AG10803 (cell line): ENCODE measurements at places on chromosomes 7 and 10.

DNA sequence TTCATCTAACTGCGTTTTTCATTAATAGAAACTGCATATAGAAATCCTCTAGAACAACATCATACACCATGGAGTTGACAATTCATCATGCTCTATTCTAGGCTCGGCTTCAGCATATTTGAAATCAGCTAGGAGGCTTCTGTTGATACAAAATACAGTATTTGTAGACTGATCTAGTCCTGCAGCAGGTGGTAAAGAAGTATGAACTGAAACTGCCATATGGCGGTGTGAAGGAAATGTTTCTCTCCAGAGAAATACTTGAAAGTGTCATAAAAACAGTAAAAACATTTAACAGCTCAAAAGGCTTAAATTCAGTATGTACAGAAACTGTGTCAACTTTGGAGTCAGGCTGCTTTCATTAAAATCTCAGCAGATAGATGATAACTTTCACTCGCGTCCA, 32.0 kb upstream of the MYO3A start:
- no peak for DNase-seq

DNA sequence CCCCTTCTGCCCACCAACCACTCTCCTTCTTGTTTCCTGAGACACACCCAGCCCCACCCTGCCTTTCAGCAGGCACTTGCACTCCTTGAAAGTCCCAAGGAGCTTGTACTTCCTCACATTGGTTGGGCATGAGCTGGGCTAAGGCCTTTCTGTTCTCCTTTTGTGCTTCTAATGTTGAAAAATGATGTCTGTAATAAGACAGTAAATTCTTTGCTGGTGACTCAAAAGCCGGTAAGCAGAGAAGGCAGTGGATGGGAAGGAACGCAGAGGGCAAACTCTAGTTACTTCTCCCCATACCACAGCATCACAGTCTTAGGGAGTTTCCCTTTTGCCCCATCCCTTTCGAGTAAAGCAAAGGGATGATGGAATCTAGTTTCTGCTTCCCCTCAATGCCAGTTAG, 185.6 kb downstream of the PLXNA4 start:
- DNase-seq: peak; percentile 84

- no peak for DNase-seq
Observed at GRCh38 chr7:150989456-150989855, 1.4 kb upstream of the NOS3 start.

- DNase-seq: no peak
Observed at GRCh38 chr7:111414374-111414773, 147.9 kb downstream of the IMMP2L start.

- DNase-seq: peak; percentile 67
Observed at GRCh38 chr10:60384011-60384410, 5.7 kb downstream of the ANK3 start.

- no peak for DNase-seq
Observed at GRCh38 chr7:96212474-96212873, 109.4 kb downstream of the SLC25A13 start.

GRCh38 chr7:146002431-146003078, 114.0 kb upstream of the CNTNAP2 start:
- DNase-seq: no peak

DNA sequence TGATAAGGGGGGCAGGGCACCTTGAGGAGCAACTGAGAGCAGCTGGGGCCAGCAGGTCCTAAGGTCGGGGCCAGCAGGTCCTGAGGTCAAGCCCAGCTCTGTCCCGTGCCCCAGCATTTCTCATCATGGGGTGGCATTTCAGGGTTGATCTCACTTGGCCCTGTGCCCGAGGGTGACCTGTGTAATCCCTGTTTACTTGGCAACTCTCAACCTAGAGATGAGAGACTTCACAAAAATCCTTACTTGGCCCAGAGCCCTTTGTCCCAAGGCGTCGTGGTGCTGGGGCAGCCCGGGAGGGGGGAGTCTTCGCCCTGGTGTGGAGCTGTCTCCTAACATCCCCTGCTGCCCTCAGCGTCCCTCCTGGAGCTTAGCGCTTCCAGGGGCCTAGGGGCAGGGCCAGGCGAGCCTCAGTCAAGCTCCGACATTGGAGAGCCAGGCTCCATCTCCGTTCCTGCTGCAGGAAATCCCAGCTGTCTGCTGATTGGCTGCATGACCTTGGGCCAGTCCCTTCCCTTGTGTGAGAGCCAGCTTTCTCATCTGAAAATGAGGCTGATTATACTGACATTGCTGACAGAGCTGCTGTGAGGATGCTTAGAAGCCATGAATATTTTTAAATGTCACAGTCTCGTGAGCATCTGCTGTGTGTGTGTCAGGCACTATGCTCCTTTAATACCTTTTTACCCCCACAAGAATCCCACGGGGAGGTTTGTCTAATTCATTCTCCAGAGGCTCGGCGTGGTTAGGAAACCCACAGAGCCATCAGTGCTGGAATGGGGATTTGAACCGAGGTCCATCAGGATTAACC, 94.3 kb downstream of the ZMIZ1 start:
- DNase-seq: peak; percentile 71

DNA sequence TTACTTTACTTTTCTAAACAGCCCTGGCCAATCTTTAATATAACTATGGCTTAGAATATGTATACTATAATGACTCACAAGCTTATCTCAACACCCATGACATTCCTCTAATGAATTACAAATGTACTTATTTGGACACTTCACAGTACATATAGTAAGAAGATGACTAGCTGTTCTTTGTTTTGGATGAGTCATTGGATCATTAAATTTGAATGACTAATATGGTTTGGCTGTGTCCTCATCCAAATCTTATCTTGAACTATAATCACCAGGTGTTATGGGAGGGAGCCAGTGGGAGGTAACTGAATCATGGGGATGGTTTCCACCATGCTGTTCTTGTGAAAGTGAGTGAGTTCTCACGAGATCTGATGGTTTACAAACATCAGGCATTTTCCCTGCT, 807.5 kb upstream of the SORCS1 start:
- DNase-seq: peak; percentile 79

- no peak for DNase-seq
Observed at GRCh38 chr7:105016068-105016708, 2.2 kb downstream of the KMT2E start.

DNA sequence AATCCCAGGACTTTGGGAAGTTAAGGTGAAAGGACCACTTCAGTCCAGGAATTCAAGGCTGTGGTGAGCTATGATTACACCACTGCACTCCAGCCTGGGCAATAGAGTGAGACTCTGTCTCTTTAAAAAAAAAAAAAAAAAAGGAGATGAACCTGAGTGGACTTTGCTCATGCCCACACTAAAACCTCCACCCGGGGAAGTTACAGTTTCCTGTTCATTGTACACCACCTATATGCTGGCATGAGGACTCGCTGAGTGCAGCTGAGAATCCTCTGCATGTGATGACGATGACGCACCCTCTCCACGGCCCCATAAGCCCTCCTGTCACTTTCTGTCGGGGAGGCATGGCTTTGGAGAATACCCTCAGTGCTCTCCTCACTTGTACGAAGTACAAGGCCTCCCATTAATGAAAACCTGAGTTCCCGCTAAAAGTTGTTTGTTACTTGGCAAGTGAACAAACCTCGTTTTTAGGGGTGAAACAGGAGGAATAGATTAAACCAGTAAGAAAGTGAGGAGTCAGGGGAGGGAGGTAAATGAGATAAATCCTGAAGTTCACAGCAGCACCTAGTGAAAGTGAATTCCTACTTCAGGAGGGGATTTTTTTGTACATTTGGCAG, 15.9 kb downstream of the TMEM176B start:
- no peak for DNase-seq

DNA sequence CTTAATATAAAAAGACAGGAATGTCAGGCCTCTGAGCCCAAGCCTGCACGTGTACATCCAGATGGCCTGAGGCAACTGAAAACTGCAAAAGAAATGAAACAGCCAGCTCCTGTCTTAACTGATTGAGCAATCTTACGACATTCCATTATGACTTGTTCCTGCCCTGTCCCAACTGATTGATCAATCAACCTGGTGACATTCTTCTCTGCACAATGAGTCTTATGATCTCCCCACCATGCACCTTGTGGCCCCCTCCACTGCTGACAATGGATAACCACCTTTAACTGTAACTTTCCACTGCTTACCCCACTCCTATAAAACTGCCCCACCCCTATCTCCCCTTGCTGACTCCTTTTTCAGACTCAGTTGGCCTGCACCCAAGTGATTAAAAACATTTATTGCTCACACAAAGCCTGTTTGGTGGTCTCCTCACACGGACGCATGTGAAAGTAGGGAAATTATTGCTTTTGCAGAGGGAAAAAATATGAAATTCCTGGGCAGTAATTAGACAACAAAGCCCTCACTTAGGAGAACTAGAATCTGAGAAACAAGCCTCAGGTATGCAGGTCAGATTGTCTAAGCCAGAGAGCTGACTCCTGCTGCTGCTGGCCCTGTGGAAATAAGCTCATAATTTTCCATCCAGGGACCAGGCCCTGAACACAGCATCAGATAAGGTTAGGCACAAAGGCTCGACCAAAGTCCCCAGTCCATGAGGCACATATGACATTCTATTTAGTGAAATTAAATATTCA, 5.3 kb downstream of the CYP3A7 start:
- peak; percentile 34 for DNase-seq

- peak; percentile 36 for DNase-seq
Observed at GRCh38 chr10:133326745-133327650, 9.7 kb downstream of the CALY start.

DNA sequence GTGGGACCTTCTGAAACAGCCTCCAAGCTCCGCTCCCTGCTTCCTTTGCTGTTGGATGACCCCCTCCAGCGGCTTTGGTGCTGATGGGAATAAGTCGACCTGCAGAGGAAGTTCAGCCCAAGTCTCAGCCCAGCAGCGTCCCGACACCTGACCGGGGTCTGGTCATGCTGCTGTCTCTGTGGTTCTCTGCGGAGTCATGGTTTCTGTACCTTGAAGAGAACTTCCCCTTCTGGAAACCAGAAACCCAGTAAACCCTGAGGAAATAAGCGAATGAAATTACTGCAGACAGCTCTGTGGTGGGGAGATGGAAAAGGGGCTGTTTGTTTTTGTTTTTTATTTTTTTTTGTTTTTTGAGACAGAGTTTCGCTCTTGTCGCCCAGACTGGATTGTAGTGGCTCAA, 18.3 kb upstream of the ZNF12 start:
- DNase-seq: no peak

DNA sequence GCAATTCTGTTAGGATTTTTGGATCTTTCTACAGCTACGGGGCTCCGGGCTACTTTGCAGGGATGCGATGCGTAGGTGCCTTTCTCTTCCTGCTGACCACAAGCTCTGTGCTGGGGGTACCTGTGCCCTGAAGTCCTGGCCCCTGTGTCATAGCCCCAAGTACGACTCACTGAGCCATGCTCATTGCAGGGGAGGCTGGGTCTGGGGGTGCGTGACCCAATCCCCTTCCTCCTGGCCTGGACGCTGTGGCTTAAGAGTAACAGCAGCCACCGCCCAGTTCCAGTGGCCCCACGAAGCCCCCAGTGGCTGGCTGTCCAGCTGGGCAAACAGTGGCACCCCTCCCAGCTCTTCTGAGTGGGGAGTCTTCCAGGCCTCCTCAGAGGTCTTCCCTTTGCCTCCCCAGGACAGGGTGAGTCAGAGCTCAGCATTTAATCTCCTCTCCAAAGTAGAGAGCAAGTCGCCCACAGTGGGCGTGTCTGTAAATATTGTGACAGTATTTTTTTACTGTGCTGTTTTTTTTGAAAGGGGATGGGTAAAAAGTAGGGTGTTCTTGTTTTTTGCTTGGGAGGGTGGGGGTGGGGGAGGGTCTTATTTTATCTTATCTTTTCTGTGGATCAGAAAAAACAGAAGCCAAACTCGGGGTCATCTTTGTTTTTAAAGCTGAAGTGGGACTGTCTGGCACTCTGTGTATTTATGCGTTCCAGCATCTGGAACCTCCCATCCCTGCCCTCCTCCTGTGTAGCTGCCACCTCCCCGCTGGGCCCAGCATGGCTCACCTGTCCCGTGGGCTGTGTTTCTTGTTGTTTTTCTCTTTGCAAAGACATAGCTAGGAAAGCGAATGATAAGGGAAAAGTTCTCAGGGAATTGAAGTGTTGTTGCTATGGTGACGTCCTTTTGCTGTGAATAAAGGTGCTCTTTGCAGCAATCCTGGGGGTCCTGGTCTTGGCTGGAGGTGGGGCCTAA, 8.2 kb downstream of the LFNG start:
- peak; percentile 60 for DNase-seq

DNA sequence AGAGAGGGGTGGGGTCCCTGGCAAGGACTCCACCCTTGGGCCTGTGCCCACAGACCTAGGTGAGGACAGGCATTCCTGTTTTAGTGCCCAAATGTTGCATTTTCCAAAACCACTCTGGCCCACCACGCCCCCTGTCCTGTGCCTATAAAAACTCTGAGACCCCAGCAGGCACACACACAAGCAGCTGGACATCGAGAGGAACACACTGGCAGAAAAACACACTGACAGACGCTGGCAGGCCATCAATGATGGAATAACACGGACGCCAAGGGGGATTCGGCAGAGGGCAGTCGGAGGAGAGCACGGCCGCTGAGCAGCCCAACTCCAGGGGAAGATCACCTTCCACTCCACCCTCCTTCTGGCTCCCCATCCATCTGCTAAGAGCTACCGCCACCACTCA, 386.9 kb upstream of the AUTS2 start:
- no peak for DNase-seq

- DNase-seq: no peak
Observed at GRCh38 chr10:60142736-60143135, 236.4 kb upstream of the CCDC6 start.

GRCh38 chr7:114922026-114922651, at the start of gene MDFIC:
Gene MDFIC (plus strand): TSS chr7:114922094. CDS start chr7:114923034, 940 bp downstream.
- peak; percentile 61 for DNase-seq

GRCh38 chr7:151172273-151173141, 5.0 kb upstream of the GBX1 start:
- peak; percentile 50 for DNase-seq

- no peak for DNase-seq
Observed at GRCh38 chr10:133024704-133025557, 62.8 kb upstream of the ADGRA1 start.

DNA sequence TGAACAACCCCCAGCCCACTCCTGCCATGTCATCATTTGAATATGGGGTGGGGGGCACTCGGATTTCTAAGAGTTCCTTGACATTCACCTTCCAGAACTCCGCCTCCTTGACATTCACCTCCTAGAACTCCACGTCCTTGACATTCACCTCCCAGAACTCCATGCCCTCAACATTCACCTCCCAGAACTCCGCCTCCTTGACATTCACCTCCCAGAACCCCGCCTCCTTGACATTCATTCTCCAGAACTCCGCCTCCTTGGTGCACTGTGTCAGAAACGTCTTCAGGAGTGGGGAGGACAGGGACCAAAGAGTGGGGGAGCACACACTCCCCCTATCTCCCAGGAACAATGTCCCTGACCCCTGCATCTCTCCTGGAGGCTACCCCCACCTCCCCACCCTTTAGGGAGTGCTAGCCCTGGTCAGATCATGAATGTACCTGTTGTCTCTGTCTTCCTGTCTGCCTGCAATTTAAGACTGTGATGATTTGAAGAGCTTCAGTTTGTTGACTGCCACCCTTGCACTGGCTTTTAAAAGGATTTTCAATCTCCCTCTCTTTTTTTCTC, 110.1 kb downstream of the NPTX2 start:
- no peak for DNase-seq

DNA sequence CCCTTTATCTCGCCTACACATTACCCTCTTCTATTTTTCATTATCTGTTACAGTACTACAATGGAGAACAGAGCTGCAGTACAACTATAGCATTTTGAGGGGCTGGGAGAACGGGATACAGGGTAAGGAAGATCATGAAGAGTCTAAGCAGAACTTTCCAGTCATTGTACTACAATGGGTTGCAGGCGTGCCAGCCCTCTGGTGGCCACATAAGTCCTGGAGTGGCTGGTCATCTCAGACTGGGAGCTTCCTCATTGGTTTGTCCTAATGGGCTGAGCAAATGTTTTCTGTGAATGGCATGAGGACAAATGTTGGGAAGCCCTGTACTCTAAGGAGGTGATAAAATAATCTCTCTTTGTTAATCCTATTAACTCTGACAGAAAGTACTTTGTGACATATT, 33.0 kb downstream of the TMEM106B start:
- peak; percentile 2 for DNase-seq
